ENCODE measurements at places on chromosomes 7 and 10.
A peak's percentile ranks its signal among the peaks of the same experiment; 100 is the strongest.

- DNase-seq = no peak
Observed at GRCh38 chr10:92740762-92741161, 51.0 kb downstream of the HHEX start.

- DNase-seq = no peak
Observed at GRCh38 chr7:108340856-108341411, 115.3 kb downstream of the NRCAM start.

DNA sequence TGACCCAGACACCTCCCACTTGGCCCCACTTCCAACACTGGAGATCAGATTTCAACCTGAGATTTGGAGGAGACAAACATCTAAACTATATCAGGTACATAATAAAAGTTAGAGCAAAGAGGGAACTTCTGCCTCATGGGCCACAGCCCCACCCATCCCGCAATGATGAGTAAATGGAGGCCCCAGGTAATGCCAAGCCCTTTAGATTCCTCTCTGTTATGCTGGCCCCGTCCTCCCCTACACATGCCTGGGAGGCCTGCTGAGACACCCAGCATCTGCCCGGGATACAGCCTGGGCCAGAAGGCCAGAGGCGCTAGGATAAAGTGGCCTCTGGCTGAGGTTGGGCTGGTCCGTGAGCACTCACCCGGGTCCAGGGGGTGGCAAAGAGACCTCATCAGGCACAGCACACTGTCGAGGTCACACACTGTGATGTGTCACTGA lies 185.5 kb upstream of the SH2B2 start:
- DNase-seq = peak; percentile 64

DNA sequence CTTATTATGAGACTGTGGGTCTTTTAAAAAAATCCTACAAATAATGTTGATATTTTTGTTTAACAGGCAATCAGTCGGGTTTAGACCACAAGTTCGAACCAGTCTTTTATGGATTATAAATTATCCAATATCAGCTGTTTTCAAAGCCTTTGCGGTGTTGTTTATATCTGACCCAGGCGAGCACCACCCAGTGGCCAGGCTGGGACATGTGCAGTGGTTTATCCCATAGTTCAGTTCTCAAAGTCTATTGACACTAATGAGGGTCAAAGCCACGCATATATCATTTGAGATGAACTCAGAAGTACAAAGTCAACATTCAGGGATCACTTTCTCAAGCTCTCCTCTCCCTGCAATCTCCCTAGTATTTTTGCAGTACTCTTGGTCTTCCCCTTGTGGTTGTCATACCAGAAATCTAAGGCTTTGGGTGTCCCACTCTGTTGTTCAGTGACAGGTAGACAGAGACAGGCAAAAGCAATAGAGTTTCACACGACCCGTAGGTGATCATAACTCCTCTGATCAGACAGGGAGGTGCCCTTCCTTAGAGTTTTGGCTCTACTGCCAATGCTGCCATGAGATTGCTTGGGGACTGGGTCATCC lies 117.4 kb upstream of the POM121L12 start:
- DNase-seq = no peak

GRCh38 chr7:77543910-77544309 lies 6.8 kb downstream of the PTPN12 start:
- no peak for DNase-seq

GRCh38 chr7:159051916-159052315 lies 92.8 kb downstream of the VIPR2 start:
- DNase-seq = no peak

DNA sequence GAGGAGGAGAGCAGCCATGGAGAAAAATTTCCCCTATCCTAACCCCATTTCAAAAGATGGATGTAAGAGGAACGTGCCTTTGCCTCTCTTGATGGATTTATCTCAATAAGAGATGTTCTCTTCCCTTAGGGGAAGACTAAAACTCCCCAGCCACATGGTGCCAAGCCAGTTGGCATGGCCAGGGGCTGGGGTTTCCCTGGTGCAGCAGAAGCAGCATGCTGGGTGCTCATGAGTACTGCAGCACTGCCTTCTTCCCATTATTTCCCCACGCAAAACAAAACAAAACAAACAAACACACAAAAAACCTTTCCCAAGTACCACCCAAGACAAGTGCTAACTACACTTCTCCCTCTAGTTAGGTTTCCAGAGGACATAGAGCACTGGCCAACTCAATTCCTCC lies 97.2 kb downstream of the DOCK4 start:
- DNase-seq = no peak

All from keratinocyte (primary cell).